ENCODE measurements at places on chromosomes 4 and X.

GRCh38 chr4:76028350-76028765 is 5.1 kb upstream of the CXCL10 start:
- no peak for DNase-seq

- no peak for DNase-seq
Observed at GRCh38 chr4:159705334-159705733, 602.5 kb downstream of the RAPGEF2 start.

GRCh38 chr4:13248621-13249298 is 235.4 kb downstream of the RAB28 start:
- DNase-seq = no peak

GRCh38 chr4:13201241-13201640 is 282.9 kb downstream of the RAB28 start:
- DNase-seq = no peak

GRCh38 chr4:54473077-54473545 is 184.6 kb upstream of the KIT start:
- no peak for DNase-seq

- DNase-seq = no peak
Observed at GRCh38 chrX:129682979-129683378, 28.2 kb upstream of the APLN start.

Data from GM13977 (cell line).